Inflammatory macrophage (primary cell): ENCODE measurements at places on chromosomes 13 and 19.
A peak's percentile ranks its signal among the peaks of the same experiment; 100 is the strongest.

DNA sequence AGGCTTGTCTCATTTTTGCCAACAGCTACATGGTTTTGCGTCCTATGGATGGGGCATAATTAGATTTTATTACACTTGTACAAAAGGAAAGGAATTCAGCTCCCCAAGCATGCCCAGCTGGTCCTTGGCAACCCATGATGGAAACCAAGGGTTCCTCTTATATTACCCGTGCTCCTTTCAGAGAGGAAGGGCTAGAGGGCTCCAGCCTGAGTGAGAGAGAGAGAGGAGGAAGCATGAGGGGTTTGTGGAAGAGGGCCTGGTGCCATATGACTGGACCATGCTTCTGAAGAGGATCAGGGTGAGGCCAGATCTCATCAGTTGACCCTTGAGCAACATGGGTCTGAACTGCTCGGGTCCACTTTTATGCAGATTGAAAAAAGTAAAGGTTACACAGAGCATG lies 3.5 kb upstream of the RPS9 start:
- peak; percentile 50 for DNase-seq

DNA sequence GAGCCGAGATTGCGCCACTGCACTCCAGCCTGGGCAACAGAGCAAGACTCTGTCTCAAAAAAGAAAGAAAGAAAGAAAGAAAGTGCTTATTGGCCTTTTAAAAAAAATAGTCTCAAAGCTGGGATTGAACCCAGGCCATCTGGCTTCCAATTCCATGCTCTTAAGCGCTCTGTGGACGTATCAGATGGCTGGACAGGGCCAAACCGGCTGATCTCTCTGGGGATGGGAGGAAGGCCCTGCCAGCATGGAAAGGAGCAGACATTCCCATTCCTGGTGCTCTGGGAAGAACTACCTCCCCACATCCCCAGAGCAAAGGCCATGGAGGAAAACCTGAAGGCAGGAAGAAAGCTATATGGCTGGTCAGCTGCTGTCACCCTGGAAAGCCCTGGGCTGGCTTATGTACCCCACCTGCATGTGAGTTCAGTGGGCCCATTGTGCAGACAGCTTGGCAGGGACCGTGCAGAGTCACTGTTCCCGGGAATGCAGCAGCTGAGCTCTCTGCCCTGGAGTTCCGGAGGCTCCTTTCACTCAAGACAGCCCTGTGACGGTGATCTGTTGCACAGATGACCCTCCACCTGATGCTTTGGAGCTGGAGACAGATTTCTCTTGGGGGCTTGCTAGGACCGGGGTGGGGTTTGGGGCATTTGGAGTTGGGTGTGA lies 84.3 kb downstream of the SIPA1L3 start:
- no peak for DNase-seq

- DNase-seq, result no peak
Measured at GRCh38 chr19:5684694-5685430, 4.0 kb downstream of the HSD11B1L start.

- DNase-seq, result no peak
Measured at GRCh38 chr13:40197936-40198595, 468.4 kb downstream of the FOXO1 start.

DNA sequence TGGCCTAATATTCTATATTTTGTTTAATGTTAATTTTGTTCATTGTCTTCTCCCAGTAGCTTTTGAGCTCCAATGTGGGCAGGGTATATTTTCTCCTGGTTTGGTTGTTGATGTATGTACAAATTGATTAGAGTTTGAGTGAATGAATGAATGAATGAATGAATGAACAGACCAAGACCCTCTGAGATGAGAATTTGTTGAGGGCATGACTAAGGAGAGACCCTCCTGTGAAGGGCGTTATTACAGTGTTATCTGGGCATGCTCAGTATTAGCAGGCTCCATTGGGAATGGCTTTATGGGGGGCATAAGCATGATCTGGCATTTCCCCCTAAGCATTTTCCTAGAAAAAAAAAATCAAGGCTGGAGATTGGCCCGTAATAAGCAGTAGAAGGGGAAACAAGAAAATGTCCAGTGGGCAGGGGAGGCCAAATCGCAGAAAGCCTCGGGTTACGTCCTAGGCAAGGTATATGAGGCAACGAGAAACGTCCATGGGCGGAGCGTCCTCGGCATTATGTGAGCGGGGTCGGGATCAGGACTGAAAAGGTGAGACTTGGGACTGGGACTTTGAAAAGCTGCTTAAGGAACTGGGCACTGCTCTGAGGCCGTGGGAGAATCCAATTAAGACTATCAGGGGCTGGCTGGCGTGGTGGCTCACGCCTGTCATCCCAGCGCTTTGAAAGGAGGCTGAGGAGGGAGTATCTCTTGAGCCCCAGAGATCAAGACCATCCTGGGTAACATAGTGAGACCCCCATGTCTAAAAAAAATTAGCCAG lies 904 bp upstream of the ARHGAP33 start:
- DNase-seq, result no peak

DNA sequence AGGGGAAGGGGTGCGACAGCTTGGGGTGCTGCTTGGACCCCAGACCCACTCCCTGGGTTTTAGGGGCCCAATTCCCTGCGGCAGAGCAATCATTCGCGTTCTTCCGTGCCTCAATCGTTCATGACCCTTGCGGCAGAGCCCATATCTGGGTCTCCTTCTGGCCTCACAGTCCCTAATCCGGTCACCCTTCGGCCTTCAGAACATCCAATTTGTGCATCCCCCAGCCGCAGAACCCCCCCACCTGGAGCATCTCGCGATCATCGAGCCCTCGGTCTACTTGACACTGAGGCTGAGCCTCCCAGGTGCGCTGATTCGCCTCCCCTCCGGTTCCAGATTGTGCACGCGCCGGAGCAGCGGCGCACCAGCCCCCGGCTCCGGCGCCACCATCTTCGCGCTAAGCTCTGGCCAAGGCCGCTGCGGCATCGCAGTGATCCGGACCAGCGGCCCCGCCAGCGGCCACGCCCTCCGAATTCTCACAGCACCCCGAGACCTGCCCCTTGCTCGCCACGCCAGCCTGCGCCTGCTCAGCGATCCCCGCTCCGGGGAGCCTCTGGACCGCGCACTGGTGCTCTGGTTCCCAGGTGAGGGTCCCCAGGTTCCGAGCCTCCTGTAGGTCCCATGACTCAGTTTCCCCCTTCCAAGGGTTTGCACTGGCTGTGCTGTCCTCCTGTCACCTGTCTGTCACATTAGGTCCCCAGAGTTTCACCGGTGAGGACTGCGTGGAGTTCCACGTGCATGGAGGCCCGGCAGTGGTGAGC lies 501 bp downstream of the GTPBP3 start:
- no peak for DNase-seq

- peak; percentile 78 for DNase-seq
Measured at GRCh38 chr19:34220472-34221063, 33.8 kb upstream of the GARRE1 start.

DNA sequence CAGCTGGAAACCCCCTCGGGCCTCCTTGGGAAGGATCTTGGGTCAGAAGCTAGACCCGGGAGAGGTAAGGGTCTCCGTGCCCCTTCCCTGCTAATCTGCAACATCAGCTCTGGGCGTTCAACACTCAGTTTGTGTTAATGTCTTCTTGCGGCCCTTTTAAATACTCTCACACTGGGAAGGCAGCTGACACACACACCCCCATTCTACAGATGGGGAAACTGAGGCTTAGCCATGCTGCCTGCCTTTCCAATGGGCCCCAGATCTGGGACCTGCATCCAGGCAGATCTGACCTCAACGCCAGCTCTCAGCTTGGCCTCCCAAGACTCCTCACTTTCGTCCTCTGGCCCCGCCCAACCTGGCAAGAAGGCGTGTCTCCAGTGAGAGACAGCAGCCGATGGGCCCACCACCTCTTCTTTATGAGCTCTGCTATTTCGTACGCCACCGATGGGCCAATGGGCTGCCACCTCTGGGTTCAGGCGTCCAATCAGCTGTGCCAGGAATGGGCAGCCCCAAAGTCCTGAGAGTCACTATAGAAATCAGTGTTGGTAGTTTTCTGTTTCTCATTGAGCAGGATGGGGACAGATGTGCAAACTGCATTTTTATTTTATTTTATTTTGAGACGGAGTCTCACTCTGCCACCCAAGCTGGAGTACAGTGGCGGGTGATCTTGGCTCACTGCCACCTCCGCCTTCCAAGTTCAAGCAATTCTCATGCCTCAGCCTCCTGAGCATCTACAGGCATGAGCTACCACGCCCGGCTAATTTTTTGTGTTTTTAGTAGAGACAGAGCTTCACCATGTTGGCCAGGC lies 43.8 kb downstream of the DNM2 start:
- DNase-seq, result no peak

DNA sequence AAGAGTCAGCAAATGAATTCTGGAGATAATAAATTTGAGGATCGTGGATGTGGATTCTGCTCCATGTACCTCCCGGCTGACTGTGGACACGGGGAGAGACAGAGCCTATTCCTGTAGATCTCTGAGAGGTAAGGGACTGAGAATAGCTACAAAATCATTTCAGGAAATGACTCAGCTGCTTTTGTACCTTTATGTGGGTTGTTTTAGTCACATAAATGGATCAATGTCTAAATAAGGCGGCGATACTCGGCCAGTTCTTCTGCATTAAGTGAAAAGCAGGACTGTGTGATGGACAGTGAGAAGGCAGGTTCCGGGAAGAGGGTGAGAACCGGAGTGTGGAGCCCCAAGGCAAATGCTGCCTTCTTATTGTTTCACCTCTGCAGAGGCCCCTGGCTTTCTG lies 128.1 kb downstream of the EFNB2 start:
- DNase-seq, result no peak

GRCh38 chr13:73073050-73073449 lies 14.2 kb downstream of the KLF5 start:
- DNase-seq, result no peak

GRCh38 chr13:109867766-109868165 lies 81.4 kb upstream of the IRS2 start:
- no peak for DNase-seq

- DNase-seq, result peak; percentile 71
Measured at GRCh38 chr13:98672947-98673613, 79.4 kb downstream of the SLC15A1 start.

DNA sequence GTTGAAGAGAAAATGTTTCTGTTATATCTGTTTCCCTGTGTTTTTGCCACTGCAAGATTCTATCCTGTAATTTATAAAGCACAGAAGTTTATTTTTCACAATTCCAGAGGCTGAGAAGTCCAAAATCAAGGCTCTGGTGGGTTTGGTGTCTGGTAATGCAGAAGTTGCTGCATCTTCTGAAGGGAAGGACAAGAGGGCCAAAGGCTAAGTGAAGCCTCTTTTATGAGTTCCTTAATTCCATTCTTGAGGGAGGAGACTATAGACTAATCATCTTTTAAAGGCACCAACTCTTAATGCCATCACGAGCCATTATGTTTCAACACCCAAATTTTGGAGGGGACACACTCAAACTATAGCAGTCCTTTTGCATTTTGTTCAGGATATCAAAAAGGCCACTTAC lies 34.1 kb upstream of the WDFY2 start:
- DNase-seq, result peak; percentile 70

DNA sequence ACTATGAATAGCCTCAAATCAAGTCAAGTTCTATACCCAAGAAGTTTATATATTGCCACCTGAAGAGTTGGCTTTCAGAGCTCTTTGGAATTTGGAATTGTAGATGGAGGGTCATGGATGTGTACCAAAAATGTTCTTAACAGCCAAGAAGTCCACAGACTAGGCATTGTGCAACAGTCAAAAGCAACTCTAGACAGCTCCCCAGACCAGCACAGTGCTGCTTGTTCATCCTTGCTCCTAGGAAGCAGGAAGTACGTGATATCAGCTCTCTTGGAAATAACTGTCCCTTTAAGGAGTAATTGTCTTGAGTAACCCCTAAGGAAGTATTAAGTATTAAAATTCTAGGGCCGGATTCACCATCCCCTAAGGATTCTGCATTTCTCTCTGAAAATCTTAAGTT lies 30.7 kb upstream of the IL17D start:
- no peak for DNase-seq

DNA sequence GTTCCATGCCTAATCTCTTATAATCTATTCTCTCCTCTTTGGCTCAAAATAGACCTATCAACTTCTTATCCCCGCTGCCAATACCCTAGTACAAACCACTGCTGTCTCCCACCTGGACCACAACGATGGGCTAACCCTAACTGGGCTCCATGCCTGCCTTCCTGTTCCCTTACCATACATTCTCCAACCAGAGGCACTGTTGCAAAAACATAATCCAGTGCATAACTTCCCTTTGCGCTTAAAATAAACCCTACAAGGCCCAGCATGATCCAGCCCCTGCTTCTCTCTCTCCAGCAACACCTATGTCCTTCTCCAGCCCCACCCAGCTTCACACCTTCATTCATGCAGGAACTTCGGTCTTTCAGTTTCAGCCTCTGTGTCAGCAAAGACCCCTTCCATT lies 27.4 kb upstream of the CEBPA start:
- DNase-seq, result peak; percentile 68

GRCh38 chr13:111644750-111645149 lies 324.3 kb downstream of the TEX29 start:
- DNase-seq, result no peak

GRCh38 chr13:39119422-39119821 lies 81.2 kb downstream of the NHLRC3 start:
- DNase-seq, result no peak
